ENCODE measurements at places on chromosomes 6 and 20.

GRCh38 chr6:111672761-111673450 is 67.2 kb upstream of the TRAF3IP2 start:
- DNase-seq: no peak

- DNase-seq: no peak
These were observed 98.1 kb downstream of the MYLK4 start for GRCh38 chr6:2652611-2653010.

DNA sequence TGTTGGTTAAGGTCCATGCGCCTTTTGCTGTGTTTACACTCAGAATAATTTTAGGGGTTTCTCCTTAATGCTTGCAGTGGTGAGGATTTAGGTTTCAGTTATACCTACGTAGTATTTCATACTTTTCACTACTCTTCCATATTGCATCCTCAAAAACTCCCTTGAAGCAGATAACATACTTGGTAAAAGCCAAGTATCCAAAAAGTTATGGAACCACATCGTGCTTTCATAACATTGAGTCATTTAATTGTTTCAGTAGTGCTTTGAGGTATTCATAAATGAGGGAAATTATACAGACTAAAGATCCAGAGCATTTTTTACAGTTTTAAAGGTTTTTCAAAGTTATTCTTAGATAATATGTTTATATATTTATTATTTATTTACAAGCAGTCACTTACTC is 4.0 kb upstream of the ATXN1 start:
- no peak for DNase-seq

- no peak for DNase-seq
These were observed 39.9 kb downstream of the ANKRD60 start for GRCh38 chr20:58188527-58188926.

DNA sequence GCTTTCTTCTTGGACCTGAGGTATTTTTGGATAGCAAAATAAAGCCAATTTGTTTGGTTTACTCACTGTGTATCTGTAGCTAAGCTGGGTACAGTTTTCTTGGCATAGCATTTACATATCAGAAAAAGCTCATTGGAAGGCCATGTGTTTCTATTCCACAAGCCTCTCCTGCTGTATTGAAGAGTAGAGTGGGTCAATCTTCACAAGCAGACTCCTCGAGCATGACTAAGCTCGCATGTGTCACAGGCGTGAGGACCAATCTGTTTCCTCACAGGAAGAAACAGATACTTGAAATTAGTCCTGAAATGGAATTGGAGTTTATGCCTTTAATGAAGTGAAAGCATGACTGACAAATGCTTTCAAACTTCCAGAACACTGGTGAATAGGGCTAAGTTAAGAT is 1279.0 kb upstream of the MAP3K7 start:
- DNase-seq: no peak

DNA sequence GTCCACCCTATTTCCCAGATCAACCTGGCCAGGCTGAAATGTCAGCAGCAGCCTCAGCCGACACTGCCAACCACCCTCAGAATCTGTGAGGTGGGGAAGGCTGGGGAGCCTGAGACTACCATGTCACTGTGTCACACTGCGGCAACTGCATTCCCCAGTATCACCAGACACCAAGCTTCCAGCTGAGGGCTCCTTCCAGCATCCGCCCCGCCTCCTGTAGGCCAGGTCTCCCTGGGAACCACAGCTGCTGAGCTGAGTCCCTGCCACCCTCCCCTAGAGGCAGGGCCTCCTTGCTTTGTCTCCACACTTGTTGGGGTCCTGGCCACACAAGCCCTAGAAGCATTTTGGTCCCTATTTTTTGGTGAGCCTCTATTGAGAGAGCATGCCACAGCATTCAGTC is 115.7 kb downstream of the UNC5CL start:
- no peak for DNase-seq

DNA sequence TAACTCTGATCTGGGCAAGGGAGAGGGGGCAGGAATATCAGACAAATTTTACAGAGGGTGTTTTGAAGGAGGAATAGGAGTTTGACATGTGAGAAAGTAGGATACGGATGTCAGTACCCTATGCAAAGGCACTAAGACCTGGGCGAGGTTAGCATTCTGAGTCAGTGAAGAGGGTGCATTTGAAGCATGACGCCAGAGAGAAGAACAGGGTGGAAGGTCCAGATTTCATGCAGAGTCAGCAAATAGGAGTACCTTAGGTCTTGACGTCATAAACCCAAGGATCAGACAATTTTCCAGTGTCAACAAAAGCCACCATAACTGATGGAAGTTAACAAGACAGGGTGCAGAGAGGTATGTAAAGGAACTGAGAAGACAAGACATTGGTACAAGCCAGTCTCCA is 839.2 kb downstream of the KIF16B start:
- DNase-seq: no peak

- DNase-seq: no peak
These were observed 5.5 kb upstream of the SALL4 start for GRCh38 chr20:51807720-51808250.

DNA sequence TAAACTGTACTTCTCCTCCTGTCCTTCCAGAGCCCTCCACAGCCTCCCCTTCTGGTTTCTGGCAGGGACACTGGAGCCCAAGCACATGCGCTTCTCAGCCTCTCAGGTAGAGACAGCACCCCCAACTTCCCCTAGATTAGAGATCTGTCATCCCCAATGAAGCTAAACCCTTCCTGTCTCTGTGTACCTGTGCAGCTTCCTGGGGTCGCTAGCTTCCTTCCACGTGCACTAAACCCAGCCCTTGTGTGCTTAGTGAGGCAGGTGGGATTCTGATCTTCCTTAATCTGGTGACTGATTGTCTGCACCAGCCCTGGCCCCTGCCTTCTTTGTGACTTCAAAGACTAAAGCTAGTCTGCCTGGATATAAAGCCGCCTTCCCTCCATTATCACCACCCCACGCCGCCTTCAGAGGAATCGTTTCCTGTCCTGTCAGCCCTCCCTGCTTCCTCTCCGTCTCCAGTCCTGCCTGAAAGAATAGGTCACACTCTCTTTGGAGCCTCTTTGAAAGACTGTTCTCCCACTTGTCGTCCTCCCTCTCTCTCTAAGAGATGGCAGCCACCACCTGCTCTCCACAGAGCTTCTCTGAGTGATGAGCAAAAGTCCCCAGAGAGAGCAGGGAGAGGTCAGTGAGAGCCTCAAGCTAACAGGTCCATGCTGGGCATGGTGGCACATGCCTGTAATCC is 27.5 kb downstream of the CAPN11 start:
- no peak for DNase-seq

GRCh38 chr6:31879901-31880300 is 1.1 kb upstream of the SLC44A4 start:
- no peak for DNase-seq

DNA sequence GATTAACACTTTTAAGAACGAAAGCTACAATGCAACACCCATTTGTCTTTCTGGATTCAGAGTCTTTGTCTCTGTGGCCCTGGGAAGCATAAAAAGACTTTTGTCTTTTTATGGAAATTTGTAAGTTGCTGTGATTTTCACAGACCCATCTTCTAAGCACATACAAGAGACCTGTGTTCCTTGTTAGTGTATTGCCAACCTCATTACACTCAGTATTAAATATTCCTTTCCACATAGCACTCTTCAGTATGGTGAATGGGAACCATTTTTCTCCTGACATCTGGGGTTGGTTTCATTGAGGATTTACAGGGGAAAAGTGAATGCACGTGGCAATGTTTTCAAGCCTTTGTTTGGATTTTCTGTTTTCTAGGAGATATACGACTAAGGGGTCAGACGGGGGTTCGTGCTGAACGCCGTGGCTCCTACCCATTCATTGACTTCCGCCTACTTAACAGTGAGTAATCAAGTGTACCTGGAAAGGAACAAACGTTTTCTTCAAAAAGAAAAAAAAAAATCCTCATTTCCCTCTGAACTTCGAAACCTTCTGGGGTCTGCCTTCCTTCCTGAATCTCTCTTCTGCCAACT is 141.7 kb downstream of the MTFR2 start:
- no peak for DNase-seq

DNA sequence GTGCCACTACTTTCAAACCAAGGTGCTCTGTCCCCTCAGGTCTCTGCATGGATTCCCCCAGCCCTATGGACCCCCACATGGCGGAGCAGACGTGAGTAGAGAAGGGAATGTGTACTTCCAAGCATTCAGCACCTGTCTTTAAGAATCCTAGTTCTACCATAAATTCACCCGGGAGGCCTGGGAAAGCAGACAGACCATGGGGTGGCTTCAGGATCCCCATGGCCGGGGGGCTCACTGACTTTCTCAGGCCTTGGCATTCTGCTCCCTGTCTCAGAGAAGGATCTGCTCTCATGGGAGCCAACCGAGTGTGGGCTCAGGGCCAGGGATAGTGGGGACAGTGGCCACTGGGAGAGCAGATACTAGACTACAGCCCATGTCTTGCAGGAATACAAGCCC is 2.3 kb downstream of the CDC25B start:
- no peak for DNase-seq

GRCh38 chr6:90596967-90597539 is 10.2 kb upstream of the MAP3K7 start:
- DNase-seq: no peak

- no peak for DNase-seq
These were observed 63.7 kb downstream of the JPH2 start for GRCh38 chr20:44123251-44123650.

DNA sequence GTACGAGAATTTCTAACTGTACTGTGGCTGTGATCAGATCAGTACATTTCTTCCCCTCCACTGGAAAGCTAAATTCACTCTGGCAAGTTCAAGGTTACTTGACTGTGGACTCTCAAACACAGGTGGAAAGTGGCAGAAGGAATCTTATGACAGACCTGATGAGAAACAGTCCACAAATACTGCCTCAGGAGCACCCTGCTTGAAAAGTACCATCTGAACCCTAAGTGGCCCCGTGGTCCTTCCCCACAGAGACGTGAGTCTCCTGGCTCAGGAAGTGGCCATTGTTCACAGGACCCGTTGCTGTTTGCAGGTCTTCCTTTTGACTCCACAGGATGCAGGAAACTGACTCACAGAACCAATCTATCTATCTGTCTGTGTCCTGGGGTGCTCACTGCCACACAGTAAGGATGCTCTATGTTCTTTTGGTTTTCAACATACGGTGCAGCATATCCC is 47.5 kb upstream of the NHSL1 start:
- no peak for DNase-seq

- DNase-seq: peak; percentile 51
These were observed 3.0 kb downstream of the FLRT3 start for GRCh38 chr20:14334306-14334930.

GRCh38 chr6:159819932-159820640 is 20.0 kb downstream of the PNLDC1 start:
- DNase-seq: no peak

DNA sequence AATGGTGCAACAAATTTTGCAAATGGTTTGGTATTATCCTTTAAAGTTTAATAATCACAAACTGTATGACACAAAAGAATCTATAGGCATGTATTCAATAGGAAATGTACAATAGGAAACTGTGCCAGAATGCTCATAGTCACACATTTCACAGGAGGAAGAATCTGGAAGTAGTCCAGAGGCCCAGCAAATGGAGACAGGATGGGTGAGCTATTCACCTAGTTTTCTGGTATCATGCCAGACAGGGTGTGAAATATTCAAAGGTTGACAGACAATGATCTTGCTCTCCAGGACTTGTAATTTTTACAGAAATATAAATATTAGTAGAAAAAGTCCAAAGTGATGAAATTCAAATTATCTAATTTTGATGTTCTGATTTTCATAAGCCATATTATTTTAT is 520.1 kb upstream of the IMPG1 start:
- DNase-seq: no peak

DNA sequence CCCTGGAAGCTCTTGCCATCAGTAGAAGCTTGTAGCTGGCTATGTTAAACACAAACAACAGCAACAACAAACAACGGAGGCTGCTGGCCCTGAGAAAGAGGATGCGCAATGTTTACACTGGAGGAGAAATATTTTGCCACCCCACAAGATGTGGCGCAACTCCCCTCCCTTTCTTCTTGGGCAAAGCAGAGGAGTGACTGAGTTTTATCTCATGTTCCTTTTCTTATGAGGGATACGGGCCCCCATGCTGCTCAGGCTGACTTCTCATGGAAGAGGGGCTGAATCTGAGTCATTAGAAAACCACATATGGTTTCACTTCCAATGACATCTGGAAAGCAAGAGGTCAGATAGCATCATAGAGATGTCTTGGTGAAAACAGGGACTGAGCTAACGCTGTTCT is 75.9 kb upstream of the HDDC2 start:
- peak; percentile 28 for DNase-seq
